ENCODE measurements at places on chromosomes 5 and 9.

GRCh38 chr5:43041110-43041668 is 1.1 kb upstream of the ANXA2R start:
- DNase-seq = no peak

- no peak for DNase-seq
Measured at GRCh38 chr5:89072842-89073672, 190.1 kb upstream of the MEF2C start.

- DNase-seq = no peak
Measured at GRCh38 chr5:169978714-169979113, 1.6 kb downstream of the INSYN2B start.

DNA sequence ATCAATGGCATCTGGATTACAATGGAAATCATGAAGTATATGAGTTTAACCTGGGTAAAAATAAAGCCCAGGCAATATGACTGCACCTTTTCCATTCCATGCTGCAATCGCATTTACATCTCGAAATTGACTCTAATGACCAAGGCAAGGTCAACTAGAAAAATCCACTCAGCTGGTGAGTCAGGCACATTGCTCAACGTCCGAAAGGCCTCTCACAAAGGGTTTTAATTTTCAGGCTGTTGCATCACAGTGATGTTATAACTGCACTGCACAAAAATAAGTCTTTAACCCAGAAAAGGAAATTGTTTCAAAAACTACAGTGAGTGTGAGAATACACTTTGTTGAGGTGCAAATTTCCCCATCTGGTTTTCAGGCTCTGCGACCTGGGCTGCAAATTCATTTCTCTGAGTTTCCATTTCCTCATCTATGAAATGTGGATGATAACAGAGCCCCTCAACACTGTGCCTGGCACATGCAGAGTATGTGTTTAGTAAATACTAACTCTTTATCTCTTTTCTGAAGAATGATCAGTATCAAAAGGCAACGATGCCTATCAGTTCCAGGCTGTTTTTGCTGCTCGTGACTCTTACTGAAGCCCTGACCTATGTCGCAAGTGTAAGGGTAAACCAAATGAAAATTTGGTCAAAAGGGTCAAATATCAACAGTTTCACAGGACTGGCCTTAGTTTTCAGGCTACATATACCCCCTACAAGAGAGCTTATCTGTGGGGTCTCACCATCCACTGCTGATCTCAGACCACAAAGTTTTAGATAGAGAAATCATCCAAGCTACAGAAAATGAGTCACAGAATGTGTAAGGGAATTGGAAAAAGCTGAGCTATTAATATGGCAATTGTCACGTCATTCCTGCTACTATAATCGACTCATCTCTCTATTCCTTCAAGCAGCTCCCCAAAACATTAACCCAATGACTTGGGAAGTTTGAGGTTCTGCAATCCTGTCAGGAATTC is 4.1 kb downstream of the NFIL3 start:
- DNase-seq = peak; percentile 16

- DNase-seq = no peak
Measured at GRCh38 chr5:13551645-13552044, 392.8 kb downstream of the DNAH5 start.
